ENCODE measurements at places on chromosomes 5 and 9.

- no peak for DNase-seq
Measured at GRCh38 chr5:143426437-143426991, 23.0 kb upstream of the NR3C1 start.

DNA sequence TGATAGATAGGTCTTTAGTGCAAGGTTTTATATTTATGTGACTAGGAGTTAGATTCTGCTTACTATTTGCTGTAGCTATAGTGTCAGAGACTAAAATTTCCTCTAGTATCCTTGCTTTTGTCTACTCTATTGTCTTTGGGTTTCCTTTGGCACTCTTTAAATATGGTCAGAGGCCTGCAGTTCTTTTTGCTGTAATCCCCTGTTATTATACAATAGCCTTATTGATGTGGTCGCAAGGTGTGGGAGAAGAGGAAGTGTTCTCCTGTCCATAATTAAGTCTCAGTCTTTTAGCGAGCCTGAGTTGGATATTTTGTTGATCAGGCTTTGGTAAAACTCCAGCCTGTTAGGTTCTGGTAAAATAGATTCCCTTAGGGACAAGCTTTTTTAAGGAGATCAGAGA is 34.9 kb downstream of the LURAP1L start:
- DNase-seq, result no peak

DNA sequence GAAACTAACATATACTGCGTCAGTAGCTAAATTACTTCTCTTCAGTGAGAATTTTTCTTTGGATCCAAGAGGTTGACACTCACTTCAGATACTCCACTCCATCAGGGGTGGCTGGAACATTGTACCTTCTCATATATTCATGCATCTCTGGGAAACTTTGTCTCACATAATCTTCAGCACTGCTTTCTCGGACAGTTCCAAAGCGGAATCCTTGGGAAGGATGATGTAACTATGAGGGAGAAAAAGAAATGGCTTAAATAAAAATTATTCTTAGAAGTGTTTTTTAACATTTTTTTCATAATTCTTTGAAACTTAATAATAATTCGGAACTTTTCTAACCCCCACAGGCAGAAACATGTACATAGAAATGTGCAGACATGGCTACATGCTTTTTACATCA is 33.4 kb upstream of the PPP3R2 start:
- no peak for DNase-seq

DNA sequence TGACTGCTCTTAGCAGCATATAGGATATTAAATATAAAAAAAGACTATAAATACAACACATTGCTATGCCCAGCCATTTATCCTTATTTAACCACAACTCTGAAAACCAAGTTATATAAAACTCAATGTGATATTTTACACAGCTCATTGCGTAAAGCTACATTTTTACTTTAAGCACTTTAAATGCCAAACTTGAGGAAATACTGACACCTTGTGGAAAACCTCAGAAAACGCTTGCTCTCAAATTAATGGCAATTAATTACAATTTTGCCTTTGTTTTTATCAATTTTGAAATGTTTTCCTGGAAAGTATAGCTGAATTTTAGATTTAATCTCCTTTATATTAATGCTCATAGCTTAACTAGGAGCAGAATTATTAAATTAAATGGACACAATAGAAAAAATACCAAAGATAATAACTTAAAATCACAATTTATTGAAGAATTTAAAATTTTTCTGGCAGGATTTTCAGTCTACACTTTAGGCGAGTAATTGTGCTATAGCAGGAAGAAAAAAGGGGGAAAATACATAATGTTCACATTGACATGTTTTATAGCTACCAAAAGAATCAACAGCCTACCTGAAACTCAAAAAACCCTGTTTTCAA is 25.2 kb upstream of the PLAC8L1 start:
- no peak for DNase-seq

DNA sequence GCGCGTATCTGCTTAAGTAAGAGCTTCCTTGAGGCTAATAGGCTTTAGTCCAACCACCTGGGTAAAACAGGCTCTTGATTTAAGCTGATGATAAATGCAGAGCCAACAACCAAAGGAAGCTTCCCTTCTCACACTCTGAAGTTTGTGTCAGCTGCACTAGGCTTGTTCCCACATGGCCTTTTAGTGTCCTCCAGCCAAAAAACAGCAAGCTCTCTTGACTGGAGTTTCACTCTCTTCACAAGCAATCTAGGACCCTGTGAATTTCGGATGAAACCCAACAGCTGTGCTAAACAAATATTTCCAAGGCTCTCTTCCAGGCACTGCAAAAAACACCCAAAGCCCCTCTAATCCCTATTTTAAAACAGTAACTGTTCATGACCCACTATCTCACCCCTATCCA is 63.9 kb downstream of the SAXO1 start:
- DNase-seq, result no peak

DNA sequence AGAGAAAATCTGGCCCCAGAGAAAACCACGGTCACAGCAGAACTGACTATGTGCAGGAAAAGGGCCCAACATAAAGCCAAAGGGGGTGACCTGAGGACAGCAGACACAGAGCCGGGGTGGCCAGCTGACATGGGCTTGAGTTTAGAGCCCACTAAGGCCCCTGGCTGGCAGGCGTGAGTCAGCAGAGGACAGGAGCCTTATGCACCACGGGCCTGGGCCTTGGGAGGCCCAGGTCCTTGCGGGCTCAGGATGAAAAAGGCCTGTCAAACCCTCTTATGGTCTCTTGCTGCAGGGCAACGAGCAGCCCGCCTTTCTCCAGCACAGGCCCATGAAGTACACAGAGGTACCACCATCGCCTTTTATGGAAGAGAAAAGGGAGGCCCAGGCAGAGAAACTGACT is 19.7 kb downstream of the STK10 start:
- no peak for DNase-seq

DNA sequence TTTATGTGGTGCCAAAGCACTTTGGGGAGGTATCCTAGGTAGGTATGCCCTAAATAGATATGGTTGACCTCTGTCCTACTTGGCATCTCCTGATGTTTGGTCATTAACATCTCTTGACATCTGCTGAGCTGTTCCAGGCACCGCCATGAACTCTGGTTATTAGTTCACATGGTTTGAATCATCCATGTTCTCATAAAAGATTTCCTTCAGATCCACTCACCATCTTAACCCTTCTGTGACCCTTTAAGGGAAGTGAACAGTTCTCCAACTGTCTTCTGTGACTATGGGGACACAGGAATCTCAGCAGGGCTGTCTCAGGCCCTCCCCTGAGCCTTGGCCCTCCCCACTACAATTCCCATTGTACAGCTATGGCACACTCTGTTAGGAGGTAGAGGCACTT is 167.7 kb downstream of the CDH6 start:
- DNase-seq, result no peak

DNA sequence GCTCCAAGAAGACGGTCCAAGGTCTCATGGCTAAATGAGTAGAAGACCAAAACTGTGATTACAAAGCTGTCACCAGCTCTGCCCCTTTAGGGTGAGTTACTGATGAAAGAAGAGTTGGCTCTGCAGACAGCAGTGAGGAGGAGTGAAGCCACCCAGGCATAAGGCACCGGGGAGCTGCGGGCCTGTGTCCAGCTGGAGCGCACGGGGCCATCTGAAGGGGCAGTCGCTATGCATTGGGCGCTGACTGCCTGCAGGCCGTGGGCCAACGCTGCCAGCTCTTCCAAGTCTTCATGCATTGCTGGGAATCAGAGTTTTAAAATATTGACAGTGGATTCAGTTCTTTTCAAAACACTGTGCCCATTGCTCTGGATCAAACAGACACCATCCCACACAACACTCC is 70.3 kb downstream of the DAPK1 start:
- no peak for DNase-seq

Measured in stimulated activated CD8-positive, alpha-beta memory T cell treated with anti-CD3 and anti-CD28 coated beads, Interleukin-15, amount 100 ng/mL, for 24 hours (primary cell).